ENCODE measurements at places on chromosomes 13 and 19.

DNA sequence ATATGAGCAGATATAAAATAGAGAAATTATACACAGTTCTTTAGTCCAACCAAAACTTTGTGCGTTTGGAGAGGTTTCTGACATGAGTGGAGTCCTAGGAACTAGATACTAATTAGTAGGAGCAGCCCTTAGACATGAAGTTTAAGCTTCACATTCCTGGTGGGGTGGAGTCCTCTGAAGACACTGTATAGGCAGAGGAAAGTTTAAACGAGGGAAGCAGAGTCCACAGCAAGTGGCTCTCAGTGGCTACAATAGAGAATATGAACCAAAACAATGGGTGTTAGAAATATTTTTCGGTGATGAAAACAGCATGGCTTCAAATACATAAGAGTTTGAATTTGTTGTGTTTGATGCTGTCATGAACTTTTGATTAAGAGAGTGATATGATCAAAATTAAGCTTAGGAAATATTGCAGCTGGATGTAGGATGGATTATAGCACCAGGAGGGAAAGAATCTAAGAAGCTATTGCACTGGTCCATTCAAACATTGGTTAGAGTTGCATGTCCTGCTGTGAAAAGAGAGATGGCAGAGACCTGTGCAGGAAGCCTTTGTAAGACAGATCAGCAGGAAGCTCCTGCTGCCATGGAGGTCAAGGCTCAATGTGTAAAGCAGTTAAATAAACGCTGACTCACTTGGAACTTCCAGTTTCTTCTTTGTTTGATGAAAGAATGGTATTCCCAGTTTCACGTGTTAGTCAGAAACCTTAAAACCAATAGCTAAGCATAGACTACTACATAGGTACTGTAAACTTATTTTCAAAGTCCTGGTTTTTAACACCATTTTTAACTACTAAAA, 175.2 kb downstream of the TDRD3 start:
- peak; percentile 46 for DNase-seq

DNA sequence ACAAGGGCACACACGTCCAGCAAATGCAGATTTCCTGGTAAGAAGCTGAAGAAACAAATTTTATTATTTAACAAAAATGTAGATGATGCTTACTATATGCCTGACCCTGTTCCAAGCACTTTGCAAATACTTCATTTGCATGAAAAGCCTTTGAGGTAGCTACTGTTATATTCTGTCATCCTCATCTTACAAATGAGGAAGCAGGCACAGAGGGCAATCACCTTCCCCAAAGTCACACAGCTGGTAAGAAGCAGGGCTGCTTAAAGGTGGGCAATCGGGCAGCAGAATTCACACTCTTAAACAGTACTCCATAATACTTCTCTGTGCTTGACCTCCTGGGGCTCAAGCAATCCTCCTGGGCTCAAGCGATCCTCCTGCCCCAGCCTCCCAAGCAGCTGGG, 18.3 kb upstream of the PNMA8C start:
- no peak for DNase-seq

DNA sequence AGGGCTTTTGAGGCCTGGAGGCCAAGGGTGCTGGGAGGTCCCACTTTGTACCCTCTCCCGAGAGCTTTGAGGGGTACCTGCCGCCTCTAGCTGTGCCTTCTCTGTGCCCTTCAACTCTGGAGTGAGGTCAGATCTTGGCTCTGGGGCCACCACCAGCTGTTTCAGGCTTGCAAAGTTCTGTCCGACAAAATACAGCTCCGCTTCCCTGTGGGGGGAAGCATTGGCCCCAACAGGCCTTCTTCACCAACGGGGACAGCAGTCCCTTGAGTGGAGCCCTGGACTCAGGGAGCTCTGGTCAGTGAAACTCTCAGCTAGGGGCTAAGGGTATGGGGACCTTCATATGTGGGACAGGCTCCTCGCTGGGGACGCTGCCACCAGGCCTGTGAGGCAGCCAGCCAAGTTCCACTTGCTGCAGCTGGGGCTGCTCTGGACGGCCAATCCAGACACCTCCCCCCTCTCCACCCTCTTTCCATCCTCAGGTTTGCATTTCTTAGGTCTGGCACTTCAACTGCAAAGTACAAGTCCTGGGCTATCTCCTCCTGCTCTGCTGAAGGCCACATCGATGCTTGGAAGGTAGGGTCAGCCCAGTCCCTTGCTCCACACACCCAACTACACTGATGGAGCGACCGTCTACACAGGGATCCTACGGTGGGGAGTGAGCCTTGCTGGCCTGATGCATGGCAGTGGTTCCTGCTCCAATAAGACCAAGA, 46.8 kb downstream of the C13orf46 start:
- no peak for DNase-seq

DNA sequence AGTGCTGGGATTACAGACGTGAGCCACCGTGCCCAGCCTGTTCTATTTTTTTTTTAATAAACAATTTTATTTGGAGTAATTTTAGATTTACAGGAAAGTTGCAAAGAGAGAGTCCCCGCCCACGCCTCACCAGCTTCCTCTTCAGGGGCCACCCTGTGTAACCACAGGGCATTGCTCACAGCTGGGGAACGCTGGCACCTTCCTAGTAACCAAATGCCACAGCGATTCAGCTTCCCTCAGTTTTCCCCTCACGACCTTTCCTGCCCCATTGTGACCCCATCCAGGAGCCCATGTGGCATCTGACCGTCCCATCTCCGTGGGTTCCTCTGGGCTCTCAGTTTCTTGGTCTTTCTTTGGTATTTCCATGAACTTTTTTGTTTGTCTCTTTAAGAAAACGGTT, 83.9 kb downstream of the GNG7 start:
- DNase-seq = peak; percentile 33

DNA sequence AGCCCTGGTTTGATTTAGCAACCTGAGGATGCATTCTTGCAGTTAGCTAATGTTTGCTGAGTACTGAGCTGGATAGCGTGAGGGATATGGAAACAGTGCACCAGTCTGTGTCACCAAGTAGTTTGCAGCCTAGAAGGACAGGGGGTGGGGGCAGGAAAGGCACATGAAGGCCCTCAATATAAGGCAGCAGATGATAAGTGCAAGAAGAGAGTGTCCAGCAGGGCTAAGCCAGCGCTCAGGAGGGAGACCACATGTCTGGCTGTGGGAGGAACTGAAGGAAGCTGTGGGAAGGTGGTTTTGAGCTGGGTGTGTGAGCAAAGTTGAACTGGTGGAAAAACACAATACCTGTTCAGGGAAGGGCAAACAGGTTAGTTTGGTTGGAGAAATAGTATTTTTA, 1.7 kb downstream of the CXCL17 start:
- peak; percentile 92 for DNase-seq

DNA sequence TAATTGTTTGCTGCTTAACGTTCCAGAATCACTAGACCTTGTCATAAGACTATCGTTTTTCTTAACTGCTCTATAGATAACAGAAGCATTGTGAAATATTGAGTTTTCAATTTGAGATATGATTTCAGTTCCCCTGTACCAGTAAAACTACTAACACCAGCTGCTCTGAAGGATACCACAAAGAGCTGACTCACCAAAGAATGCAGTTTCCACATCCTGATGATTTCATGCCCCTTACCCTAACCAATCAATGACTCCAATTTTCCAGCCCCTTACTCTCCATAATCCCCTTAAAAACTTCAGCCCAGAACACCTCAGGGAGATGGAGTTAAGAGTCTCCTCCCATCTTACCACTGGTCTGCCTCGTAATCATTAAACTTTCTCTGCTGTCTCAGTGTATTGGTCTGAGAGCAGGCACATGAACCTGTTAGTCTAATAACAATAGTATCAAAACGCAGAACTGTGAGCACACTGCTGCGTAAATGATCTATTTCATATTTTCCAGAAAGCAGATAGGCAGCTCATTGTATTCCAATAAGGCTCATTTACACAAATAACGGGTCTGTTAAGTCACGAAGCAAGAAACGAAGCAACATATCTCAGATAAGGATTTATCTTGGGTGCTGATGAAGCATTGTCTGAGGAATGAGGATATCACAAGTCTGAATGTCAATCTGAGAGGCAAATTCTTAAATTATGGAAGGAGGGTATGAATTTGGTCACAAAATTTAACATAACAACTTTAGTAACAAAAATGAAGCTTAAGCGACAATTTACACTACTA, 14.1 kb upstream of the CCNA1 start:
- no peak for DNase-seq

- DNase-seq = no peak
These were observed 792.9 kb downstream of the LIG4 start for GRCh38 chr13:107422421-107422820.

DNA sequence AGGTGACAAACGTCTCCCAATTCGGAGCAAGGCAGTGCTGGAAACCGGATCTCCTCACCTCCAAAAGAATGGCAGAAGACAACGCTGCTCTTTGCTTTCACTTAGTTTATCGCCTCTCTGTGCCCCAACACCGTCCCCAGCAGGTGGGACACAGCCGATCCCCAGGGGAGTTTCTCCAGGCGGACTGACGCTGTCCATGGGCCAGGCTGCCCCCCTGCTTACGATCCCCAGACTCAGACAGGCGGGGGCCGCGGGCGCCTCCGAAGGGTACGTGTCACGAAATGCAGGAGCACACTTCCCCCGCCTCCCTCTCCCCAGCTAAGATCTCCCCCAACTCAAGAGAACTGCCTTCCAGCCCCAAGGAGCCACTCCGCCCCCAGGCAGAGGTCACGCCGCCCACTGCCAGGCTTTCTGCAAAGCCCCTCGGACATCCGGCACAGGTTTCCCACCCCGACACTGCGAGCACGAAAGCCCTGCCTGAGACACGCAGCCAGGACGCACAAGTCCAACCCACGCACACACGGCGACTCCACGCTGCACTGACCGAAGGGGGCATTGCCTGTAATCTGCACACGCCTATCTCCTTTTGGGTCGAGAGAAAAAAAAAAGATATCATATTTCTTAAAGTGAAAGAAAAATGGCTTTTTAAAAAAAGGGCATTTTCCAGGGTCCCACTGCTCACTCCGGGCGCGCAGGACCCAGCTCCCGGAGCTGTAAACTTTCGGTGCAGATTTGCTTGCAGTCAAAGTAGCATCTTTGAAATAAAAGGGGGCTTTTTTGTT, 2.0 kb downstream of the SPRY2 start:
- DNase-seq = peak; percentile 79

DNA sequence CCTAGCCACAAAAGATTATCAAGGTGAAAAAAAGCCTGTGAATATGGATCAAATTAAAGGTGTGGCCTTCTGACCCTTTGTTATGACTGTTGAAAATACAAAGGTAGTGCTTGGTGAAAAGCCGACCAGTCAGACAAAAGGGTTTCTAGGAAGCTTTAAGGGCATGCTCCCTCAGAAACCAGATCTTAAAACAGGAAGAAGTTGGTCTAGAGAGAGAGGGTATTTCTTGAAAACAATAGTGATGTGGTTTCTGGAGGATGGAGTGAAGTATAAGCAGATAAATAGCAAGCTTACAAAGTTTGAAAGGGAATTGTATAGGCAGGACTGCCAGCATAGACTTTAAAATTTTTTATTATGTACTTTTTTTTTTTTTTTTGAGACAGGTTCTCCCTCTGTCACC, 5.0 kb upstream of the EID2 start:
- DNase-seq = no peak

DNA sequence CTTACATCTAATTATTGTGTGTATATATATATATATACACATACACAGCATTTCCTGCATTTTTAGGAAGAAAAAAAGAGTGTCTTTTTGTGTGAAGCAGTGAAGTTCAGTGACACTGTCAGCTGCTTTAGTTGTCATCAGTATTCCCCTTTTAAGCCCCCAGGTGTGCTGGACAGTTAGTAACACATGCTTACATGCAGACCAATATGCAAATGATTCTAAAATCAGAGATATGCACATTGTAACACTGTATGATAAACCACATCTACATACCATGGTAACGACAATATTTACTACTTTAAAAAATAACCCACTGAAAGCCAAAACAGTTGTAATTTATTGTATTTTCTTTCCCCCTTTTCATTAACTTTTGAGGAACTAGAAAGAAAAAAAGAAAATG, 16.8 kb downstream of the LHFPL6 start:
- no peak for DNase-seq

GRCh38 chr19:51142119-51142518, at the start of gene SIGLEC7:
Gene SIGLEC7 (plus strand): TSS chr19:51142301. CDS start chr19:51142370, 69 bp downstream.
- no peak for DNase-seq

GRCh38 chr13:98513837-98514236, 63.1 kb downstream of the STK24 start:
- no peak for DNase-seq

DNA sequence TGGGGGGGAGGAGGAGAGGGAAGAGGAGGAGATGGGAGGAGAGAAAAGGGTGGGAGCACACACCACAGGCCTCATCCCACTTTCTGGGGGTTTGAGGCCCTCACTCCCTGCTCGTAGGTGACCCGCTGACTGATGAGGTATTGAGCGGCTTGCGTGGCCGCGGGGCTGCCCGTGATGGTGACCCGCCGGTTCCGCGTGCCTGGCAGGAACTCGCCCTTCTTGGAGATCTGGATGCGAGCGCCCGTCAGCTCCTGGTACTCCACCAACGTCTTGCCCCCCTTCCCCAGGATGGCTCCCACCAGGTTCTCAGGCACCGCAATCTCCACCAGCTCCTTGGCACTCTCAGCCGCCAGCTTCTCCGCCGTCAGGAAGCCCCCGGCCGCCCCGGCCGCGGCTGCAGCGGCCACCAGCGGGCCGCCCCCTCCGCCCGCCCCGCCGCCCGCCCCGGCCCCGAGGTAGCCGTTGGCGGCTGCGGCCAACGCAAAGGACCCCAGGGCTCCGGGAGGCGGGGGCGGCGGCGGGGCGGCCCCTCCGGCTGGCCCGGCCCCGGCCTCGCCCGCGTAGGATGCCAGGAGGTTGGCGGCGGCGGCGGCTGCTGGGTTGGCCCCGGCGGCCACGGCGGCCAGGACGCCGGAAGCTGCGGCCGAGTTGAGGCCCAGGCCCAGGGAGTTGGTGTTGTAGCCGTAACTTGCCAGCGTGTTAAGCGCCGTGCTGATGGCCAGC, 25.4 kb upstream of the NANOS2 start:
- no peak for DNase-seq

- peak; percentile 9 for DNase-seq
These were observed 166.9 kb downstream of the DLEU7 start for GRCh38 chr13:50676602-50677001.

DNA sequence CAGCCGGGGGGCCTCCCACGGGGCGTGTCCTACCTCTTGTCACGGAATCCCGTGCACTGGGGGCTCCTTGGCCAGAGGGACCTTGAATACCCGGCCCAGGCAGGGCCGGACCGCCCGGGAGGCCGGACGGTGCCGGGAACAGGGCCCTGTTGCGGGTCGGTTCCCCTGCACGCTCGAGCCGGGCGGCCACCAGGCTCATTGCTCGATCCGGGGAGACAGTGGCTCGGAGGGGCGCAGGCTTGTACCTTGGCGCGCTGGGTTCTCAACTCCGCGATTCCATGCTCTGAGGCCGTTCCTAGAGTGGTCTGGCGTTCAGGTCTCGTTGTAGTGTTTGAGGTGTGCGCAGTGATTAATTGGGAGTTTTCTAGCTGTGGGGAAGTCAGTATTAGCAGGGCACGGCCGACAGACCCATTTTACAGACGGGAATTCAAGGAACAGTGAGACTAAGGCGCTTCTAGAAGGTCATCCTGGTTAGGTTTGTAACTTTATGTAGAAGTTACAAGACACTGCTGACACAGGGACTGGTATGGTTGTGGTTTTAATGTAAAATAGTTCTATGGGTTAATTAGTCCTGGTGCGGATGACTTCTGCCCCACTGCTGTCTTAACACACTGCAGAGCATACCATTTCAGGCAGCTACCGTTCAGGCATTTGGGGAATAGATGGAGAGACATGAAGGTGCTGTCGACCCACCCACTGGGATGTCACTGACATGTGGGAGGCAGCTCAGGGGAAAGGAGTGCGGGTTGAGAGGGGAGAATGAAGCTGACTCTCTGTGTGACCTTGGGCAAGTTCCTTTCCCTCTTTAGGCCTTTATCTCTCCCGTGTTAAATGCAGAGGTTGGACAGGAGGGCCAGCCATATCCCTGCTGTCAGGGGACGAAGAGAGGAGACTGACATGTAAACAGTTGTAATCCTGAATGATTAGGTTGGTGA, 592 bp downstream of the CLPTM1 start:
- DNase-seq = peak; percentile 42
